ENCODE measurements at places on chromosomes 12 and 14. TPM values are rescaled to one million over a fixed set of nuclear protein-coding genes. Genes with fewer than 3 reads are reported as not detected.

The PCED1B gene
- total RNA-seq: 7.0 TPM

The ANGEL1 gene
- 23.0 TPM for total RNA-seq

The TSPAN11 gene
- not detected for total RNA-seq

The RERG gene
- total RNA-seq: not detected

The CLEC2A gene
- total RNA-seq: not detected

The SPATA7 gene
- 8.7 TPM for total RNA-seq

The FICD gene
- 3.6 TPM for total RNA-seq

The TAS2R7 gene
- not detected for total RNA-seq

The C12orf56 gene
- total RNA-seq: 9.3 TPM

The ABCD2 gene
- total RNA-seq: not detected

The ERBB3 gene
- 101 TPM for total RNA-seq

GRCh38 chr12:49515266-49515665 lies 23.6 kb upstream of the KCNH3 start:
- DNase-seq: no peak
- 0 out of 2 replicates have a peak, but pooled peaks cover 2% of the 10 kb centered on the region for H3K36me3 ChIP-seq
- H3K4me3 ChIP-seq: no peak overlapping the region

- H3K36me3 ChIP-seq: no peaks in the 10 kb centered on the region
- H3K27ac ChIP-seq: no peak overlapping the region
- H3K4me3 ChIP-seq: no peak overlapping the region
- no peaks in the 10 kb centered on the region for H3K4me1 ChIP-seq
- no peaks in the 10 kb centered on the region for H3K27me3 ChIP-seq
- DNase-seq: no peak
Measured at GRCh38 chr12:128338386-128339125, 71.6 kb downstream of the TMEM132C start.

DNA sequence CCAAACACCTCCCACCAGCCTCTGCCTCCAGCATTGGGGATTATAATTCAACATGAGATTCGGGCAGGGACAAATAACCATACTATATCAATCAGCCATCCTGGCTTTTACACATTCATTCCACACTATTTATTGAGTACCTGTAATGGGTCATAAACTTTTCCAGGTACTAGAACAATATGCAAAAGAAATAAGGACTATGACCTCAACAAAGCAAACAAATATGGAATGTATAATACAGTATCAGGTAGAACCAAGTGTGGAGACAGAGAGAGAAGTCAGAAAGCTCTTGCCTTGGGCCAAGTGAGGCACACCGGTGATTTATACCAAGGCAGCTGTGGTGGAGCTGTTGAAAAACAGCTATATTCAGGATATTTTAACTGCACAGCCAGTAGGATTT lies 116.3 kb downstream of the TSPAN8 start:
- peak overlapping the region; percentile 3 for H3K27ac ChIP-seq
- no peaks in the 10 kb centered on the region for H3K27me3 ChIP-seq
- no peak overlapping the region for H3K4me3 ChIP-seq
- H3K4me1 ChIP-seq: peaks cover 16% of the 10 kb centered on the region

GRCh38 chr12:111311011-111311410 lies 57.9 kb downstream of the PHETA1 start:
- no peaks in the 10 kb centered on the region for H3K4me1 ChIP-seq
- no peaks in the 10 kb centered on the region for H3K27me3 ChIP-seq
- no peak overlapping the region for H3K4me3 ChIP-seq
- DNase-seq: no peak

- no peak overlapping the region for H3K27ac ChIP-seq
- H3K27me3 ChIP-seq: no peaks in the 10 kb centered on the region
- peak; percentile 41 for DNase-seq
- H3K4me3 ChIP-seq: no peak overlapping the region
Measured at GRCh38 chr14:55927028-55927427, 191.2 kb upstream of the PELI2 start.

DNA sequence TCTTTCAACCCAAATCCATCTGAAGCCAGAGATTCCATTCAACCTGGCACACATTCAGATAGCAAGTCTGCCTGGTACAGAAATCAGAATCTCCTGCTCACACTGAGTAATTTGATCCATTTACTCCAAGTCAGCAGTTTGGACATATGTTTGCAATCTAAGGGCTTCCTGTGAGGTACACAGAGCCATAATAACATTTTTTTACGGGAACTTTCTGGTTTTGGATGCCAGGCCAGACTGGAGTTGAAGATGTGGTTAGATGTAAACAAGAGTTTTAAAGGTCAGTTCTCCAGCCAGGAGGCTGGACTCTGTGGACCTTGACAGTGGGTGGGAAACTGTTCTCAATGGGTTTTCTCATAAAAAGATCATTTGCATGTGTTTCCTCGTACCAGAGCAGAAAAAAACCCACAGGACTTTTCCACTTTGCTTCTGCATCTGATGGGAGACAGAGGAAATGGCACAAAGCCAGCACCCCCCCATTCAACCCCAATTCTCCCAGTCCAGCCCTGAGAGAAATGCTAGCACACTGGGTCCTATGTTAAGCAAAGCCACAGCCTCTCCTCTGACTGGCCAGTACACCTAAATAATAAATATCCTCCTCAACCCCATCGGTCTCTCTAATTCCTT lies 17.7 kb upstream of the TSPAN11 start:
- H3K27ac ChIP-seq: no peak overlapping the region
- no peak for DNase-seq
- H3K36me3 ChIP-seq: no peaks in the 10 kb centered on the region
- no peaks in the 10 kb centered on the region for H3K4me1 ChIP-seq
- no peaks in the 10 kb centered on the region for H3K27me3 ChIP-seq

- H3K27ac ChIP-seq: no peak overlapping the region
- H3K36me3 ChIP-seq: no peaks in the 10 kb centered on the region
- DNase-seq: no peak
Measured at GRCh38 chr12:25699454-25699853, 146.4 kb upstream of the LMNTD1 start.

DNA sequence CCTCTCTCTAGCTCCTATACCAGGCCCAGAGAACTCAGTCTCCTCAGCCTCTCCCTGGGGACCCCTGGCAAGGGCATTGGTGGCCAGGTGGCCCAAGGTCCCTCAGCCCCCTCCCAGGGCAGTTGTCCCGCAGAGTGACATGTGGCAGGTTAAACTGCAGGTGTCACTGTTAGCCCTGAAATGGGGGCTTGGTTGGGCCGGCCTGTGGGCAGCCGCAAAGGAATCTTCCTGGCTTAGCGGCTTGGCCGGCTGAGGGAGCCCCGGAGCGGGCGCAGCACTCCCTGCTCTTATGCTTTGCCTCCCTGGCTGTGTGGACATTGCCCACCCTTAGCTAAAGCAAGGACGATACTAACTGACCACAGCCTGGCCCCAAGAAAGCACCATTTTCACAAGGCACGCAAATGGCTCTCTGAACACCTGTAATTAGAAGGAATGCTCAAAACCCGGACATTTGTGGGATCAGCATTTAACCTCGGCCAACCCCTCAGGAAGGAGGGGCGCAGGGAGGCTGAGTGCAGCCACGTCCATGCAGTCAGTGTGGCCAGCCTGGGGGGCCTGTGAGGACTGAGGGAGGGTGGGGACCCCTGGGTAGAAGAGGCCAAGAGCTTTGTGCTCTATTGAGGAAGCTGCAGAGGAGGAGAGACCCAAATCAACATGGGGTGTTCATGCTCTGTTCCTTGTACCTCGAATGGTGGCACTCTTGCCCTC lies 82.2 kb downstream of the PAPOLA start:
- no peaks in the 10 kb centered on the region for H3K36me3 ChIP-seq
- DNase-seq: peak; percentile 74
- H3K4me1 ChIP-seq: no peaks in the 10 kb centered on the region
- H3K4me3 ChIP-seq: no peak overlapping the region

GRCh38 chr12:122979908-122980182 lies 636 bp upstream of the ARL6IP4 start:
- peak overlapping the region; percentile 86 for H3K27ac ChIP-seq
- H3K27me3 ChIP-seq: no peaks in the 10 kb centered on the region
- DNase-seq: no peak
- peak overlapping the region; percentile 86 for H3K4me3 ChIP-seq
- H3K4me1 ChIP-seq: peaks cover 12% of the 10 kb centered on the region
- H3K36me3 ChIP-seq: no peaks in the 10 kb centered on the region

GRCh38 chr14:71586131-71586897 lies 345.9 kb upstream of the RGS6 start:
- H3K27ac ChIP-seq: no peak overlapping the region
- H3K36me3 ChIP-seq: peaks cover 1% of the 10 kb centered on the region
- H3K4me3 ChIP-seq: no peak overlapping the region
- no peaks in the 10 kb centered on the region for H3K27me3 ChIP-seq
- H3K4me1 ChIP-seq: no peaks in the 10 kb centered on the region

DNA sequence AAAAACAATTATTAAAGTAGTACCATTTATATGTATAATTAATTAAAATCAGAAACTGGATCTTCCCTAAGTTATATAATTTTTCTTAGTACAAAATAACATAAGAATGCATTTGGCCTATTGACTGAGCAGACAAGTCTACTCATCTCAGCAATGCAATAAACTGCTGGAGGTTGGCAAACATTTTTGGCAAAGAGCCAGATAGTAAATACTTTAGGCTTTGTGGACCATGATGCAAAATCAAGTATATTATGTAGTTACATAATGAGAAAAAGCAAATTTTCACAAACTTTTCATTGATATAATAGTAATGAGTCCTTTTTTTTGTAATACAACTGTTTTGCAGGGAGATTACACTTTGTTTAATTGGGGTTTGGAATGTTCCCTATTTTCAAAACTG lies 30.9 kb downstream of the ERGIC2 start:
- no peak for DNase-seq
- H3K36me3 ChIP-seq: peaks cover 2% of the 10 kb centered on the region
- no peaks in the 10 kb centered on the region for H3K27me3 ChIP-seq
- no peak overlapping the region for H3K27ac ChIP-seq
- no peak overlapping the region for H3K4me3 ChIP-seq

- H3K4me3 ChIP-seq: no peak overlapping the region
- H3K27ac ChIP-seq: no peak overlapping the region
- DNase-seq: no peak
- peaks cover 6% of the 10 kb centered on the region for H3K4me1 ChIP-seq
Measured at GRCh38 chr12:119885549-119885948, 8.4 kb upstream of the CIT start.

GRCh38 chr14:97705976-97706375 lies 908.8 kb downstream of the VRK1 start:
- no peak overlapping the region for H3K4me3 ChIP-seq
- no peaks in the 10 kb centered on the region for H3K36me3 ChIP-seq
- DNase-seq: no peak
- H3K4me1 ChIP-seq: no peaks in the 10 kb centered on the region

GRCh38 chr12:116299064-116299463 lies 21.6 kb upstream of the MED13L start:
- peaks cover 16% of the 10 kb centered on the region for H3K4me1 ChIP-seq
- no peaks in the 10 kb centered on the region for H3K36me3 ChIP-seq
- no peaks in the 10 kb centered on the region for H3K27me3 ChIP-seq
- no peak overlapping the region for H3K4me3 ChIP-seq
- no peak for DNase-seq
- H3K27ac ChIP-seq: no peak overlapping the region

GRCh38 chr14:68586896-68587751 lies 205.7 kb downstream of the ZFP36L1 start:
- H3K4me1 ChIP-seq: peaks cover 29% of the 10 kb centered on the region
- no peaks in the 10 kb centered on the region for H3K36me3 ChIP-seq
- DNase-seq: peak; percentile 59
- peak overlapping the region; percentile 75 for H3K27ac ChIP-seq

DNA sequence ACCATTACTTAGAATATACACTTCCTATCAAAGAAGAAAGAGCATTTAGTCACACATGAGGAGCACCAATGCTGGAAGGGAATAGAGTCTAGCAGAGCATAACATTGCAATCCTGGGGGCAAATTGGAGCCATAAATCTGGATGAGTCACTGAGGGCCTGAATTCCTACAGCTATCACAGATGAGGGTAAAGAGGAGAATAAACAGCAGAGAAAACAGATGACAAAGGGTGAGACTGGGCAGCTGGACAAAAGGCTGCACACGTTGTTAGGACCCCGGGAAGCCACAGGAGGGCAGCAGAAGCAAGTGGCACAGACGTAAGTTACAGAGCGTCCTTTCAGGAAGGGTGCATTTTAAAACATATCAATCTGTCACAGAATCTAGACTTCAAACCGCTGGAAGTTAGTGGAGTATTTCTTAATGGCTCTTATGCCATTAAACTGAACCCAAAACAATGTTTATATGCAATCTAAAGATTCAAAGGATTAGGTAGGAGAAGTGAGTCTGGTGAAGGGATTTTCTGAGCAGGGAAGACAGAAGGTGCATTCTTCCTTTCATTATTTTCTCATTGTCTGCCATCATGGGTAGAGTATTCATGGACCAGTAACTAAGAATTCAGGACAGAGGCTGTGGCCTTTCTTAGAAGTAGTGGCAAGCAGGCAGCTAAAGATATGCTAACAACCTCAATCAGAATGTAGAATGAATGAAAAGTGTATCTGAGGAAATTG lies 159.8 kb upstream of the DAAM1 start:
- H3K27me3 ChIP-seq: no peaks in the 10 kb centered on the region
- DNase-seq: peak; percentile 71
- no peaks in the 10 kb centered on the region for H3K4me1 ChIP-seq
- no peaks in the 10 kb centered on the region for H3K36me3 ChIP-seq
- H3K27ac ChIP-seq: no peak overlapping the region
- no peak overlapping the region for H3K4me3 ChIP-seq

- H3K36me3 ChIP-seq: no peaks in the 10 kb centered on the region
- no peaks in the 10 kb centered on the region for H3K27me3 ChIP-seq
- H3K4me3 ChIP-seq: no peak overlapping the region
- DNase-seq: no peak
- no peak overlapping the region for H3K27ac ChIP-seq
- H3K4me1 ChIP-seq: no peaks in the 10 kb centered on the region
Measured at GRCh38 chr14:57988445-57988844, 122.6 kb upstream of the SLC35F4 start.

DNA sequence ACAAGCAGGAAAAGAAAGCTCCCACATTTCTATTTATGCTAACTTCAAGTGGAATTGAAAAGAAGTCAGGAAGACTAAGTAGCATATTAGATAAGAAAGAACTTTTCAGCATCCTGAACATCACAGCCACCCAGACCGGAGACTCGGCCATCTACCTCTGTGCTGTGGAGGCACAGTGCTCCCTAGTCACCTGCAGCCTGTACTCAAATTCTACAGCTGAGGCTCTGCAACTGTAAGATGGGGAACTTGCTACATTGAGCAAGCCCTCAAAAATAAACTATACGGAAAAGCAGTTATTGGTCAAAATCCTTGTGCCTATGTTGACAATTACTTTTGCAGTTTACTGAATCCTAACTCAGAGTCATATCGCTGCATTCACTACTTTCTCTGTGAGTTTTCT lies 361.9 kb downstream of the DAD1 start:
- H3K4me3 ChIP-seq: no peak overlapping the region
- peaks cover 15% of the 10 kb centered on the region for H3K4me1 ChIP-seq
- no peaks in the 10 kb centered on the region for H3K27me3 ChIP-seq
- DNase-seq: no peak

- H3K4me3 ChIP-seq: no peak overlapping the region
- no peak overlapping the region for H3K27ac ChIP-seq
- H3K36me3 ChIP-seq: no peaks in the 10 kb centered on the region
- DNase-seq: no peak
Measured at GRCh38 chr12:62256408-62257096, 3.7 kb upstream of the USP15 start.

- no peak overlapping the region for H3K4me3 ChIP-seq
- no peak for DNase-seq
Measured at GRCh38 chr14:100822532-100823296, 3.2 kb upstream of the MEG3 start.

- DNase-seq: no peak
- H3K4me3 ChIP-seq: no peak overlapping the region
- H3K27ac ChIP-seq: no peak overlapping the region
- H3K27me3 ChIP-seq: no peaks in the 10 kb centered on the region
- H3K4me1 ChIP-seq: no peaks in the 10 kb centered on the region
Measured at GRCh38 chr12:113898466-113898865, 67.7 kb downstream of the RBM19 start.
